Astrocyte of the hippocampus (primary cell): ENCODE measurements at places on chromosomes 7 and 10.
A peak's percentile ranks its signal among the peaks of the same experiment; 100 is the strongest.

DNA sequence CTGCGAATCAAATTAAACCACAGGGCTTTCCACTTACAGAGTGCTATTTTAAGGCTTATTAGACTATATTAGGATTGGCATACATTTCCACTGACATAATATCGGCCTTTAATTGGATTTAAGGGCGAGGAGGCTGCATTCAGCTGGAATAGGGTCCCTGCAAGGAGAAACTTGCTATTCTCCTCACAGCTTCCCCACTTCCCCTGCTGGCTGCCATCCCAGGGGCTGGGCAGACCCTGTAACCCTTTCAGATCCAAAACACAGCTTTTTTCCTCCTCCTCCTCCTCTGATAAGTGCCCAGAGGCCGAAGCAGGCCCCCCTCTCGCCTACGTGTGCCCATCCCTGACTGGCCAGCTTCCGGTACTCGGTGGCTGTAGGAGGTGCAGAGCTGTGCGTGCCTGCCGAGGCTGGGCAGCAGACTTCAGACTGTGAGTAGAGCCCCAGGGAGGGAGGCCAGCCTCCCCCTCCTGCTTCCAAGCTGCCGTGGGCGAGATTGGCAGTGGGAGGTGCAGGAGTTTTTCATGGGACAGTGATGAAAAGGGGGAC is 224.2 kb downstream of the PLXNA4 start:
- DNase-seq, result peak; percentile 36

DNA sequence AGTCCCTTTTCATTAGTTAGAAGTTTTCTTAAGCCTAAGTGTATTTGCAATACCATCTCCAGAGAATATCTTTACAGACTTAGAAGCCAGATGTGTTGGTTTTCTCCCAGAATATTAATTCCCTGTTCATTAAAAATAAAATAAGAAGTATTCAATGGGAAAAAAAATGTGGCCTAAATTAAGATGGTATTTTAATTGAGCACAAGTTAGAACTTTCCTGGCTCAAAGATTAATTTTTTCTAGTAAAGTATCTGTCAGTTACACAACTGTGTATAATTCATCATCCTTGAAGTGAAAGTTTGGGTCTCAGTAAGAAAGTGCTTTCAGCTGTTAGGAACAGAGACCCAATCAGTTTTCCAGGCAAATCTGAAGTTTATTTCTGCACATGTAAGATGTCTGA is 1179.5 kb upstream of the C7orf33 start:
- no peak for DNase-seq

DNA sequence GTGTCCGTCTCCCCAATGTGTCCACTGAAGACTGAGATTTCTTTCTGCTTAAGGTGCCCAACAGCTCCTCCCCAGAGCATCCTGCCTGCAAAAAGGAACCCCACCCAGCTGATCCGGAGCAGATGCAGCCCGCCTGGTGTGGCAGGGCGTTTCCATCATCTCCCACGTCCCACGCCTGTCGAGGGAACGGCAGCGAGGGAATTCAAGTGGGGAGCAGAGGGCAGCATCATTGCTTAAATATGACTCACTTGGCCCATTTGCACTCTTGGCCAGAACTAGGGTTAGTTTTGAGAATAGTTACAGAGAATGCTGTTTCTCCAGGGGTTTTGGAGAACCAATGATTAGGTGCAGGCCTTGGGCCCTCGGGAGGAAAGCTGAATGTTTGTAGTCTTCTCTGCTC is 20.8 kb downstream of the VWA2 start:
- no peak for DNase-seq

GRCh38 chr7:1452205-1452604 is 7.1 kb downstream of the MICALL2 start:
- no peak for DNase-seq

DNA sequence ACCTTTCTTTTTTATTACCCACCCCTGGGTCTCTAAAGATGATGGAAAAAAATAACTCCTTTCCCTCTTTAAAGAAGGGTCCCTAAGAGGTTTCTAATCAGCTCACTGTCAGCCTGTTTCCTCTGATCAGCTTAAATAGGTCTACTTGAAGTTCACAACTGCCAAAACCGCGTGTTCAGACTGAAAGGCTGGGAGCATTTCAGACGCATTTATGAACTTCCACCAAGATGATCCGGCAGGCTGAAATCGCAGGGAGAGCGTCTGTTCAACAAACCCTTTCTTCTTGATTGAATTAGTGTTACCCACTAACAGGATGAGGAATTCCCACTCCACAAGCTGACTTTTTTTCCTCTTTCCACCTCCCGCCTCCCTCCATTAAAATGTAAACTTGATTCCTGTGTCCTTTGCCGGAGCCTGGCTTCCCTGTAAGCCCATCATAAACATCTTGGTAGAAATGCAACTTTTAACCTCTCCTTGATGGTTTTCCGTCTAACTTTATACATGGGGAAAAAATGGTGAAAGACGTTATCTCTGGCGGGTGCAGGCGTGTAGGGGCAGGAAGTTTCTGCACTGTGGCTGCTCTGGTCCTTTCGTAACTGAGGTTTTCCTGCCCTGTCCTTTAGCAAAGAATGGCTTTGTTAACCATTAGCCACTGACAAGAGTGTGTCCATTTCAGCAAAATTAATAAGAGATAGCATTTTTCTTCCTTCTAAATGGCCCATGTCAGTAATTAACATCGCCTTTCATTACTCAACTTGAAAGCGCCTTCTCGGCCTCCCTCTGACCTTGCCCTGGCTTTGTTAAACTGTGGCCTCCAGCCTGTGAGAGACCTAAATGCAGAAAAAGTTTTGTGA is 130.7 kb downstream of the BAMBI start:
- DNase-seq, result peak; percentile 35

DNA sequence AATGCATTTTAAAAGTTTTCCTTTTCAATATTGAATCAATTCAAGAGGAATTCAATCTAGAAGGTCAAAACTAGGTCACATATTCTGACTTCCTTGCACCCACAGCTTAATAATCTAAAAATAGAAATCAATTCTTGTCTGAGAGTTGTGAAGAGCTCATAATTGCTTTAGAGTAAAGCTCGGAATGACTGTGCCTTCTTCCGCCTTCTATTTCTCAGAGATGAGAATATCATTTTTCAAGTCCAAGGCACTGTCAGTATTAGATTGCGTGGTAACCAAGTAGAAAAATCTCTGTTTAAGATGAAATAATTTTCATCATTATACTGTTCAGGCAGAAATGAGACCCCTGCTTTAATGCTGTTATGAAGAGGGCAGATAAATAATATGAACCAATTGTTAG is 272.2 kb upstream of the NFE2L3 start:
- no peak for DNase-seq
